ENCODE measurements at places on chromosomes 5 and 9.

DNA sequence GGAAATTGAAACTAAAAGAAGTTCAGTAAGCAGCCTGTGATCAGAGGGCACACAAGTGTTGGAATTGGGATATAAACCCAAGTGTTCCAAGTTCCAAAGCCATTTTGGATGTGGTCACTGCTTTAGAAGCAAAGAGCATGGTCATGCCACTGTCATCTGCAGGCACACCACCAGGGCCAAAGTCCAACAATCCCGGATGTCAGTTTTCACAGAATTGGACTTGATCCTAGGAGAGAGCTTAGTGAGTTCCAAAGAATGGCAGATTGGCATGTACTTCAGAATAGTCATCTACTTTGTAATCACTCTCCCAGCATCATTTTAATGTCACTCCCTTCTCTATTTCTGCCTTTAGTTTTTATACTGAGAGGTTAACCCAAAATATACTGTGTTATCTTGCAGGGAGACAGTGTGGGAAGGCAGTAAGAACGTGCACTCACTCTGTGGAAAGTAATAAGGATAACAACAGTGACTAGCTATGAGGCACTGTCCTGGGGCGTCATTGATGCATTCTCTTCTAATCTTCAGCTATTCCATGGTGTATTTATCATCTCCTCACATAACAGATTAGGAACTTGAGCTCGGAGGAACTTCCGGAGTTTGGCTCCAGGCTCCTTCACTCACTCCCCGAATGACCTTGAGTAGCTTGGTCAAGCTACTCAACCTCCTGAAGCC lies 388.0 kb downstream of the ACTL7B start:
- DNase-seq = no peak

DNA sequence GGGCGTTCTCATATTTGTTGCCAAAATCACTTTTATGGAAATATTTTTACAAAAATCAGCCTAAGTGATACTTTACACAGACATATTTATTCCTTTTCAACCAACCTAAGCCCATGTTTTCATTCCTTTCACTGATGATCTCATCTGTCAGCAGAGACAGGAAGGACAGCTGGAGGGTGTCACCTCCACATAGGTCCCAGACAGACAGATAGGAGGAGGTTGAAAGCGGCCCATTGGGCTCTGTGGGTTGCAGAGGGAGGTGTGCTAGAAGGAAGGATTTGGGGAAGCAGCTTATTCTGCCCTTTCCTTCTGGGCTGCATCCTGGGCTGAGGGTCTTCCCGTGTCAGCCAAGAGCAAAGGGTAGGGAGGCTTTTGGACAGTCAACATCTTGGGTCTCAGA lies 26.0 kb upstream of the SEMA4D start:
- DNase-seq = no peak

- DNase-seq = no peak
These were observed 51.0 kb downstream of the ST8SIA4 start for GRCh38 chr5:100852051-100852450.

DNA sequence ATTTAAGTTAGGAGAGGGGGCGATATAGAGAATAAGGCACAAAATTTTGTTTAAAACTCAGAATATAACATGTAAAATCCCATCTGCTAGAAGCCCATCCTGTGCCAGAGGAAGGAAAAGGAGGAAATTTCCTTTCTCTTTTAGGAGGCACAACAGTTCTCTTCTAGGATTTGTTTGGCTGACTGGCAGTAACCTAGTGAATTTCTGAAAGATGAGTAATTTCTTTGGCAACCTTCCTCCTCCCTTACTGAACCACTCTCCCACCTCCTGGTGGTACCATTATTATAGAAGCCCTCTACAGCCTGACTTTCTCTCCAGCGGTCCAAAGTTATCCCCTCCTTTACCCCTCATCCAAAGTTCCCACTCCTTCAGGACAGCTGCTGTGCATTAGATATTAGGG lies 18.3 kb downstream of the MOCS2 start:
- no peak for DNase-seq

DNA sequence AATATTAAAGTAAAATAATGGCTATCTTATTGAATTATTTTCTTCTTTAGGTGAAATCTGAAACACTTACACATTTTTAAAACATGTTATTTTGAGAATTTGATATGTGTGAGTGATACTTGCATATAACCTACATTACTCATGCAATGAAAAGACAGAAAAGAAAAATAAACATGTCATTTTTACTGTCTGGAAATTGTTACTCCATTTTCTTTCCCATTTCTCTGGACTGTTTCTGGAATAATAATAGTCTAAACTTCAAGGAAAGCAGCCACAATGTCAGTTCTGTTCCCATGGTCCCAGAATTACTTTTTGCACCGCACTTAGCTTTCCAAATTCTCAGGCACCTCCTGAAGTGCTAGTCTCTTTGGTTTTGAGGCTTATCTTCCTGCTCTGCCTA lies 145.5 kb downstream of the PRR16 start:
- DNase-seq = no peak

DNA sequence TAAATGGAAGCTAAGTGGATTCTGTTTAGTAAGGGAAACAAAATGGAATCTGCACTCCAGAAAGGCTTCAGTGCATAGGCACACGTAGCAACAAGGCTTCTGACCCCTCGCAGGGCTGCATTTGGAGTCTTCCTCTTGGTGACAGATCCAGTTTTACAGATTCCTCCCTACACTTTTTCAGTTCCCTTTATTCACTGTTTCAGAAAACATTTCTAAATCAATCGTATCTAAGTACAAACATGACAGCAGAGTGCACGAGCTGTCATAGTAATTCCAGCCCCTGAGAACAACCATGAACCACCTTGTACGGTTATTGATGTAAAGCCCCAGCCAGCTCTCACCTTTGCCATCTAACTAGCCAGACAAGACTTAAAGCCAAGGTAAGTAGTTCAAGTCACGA lies 491.6 kb downstream of the SEMA5A start:
- no peak for DNase-seq

- DNase-seq = no peak
These were observed 47.0 kb downstream of the SARDH start for GRCh38 chr9:133691191-133691590.

GRCh38 chr9:21523021-21524014 lies 41.2 kb upstream of the IFNE start:
- DNase-seq = no peak

DNA sequence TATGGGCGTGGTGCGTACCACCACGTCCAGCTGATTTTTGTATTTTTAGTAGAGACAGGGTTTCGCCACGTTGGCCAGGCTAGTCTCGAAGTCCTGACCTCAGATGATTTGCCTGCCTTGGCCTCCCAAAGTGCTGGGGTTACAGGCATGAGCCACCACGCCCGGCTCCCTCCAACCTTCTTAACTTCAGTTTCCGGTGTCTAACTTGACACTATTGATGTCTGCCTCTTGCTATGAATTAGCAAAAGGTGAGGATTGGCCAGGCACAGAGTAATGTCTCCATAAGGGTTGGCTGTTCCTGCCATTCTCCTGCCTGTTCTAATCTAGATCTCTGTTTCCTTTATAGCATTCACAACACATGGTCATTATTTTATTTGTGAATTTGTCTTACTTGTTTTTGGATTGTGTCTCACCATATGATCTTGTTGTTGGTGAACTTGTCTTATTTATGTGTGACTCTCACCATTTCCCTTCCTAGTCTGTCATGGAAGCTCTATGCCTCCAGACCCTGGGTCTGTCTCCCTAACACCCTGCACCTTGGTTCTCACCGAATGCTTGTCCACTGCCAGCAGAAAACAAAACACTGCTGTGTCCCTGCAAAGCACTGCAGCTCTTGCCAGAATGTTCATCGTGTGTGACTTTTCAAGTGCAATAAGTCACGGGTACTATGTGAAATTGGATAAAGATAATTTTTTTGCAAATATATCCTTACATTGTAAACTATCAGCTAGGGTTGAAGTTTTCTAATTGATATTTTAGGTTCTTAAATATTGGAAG lies 26.0 kb downstream of the BASP1 start:
- no peak for DNase-seq

- DNase-seq = no peak
These were observed 47.0 kb upstream of the HOMER1 start for GRCh38 chr5:79560771-79561524.

DNA sequence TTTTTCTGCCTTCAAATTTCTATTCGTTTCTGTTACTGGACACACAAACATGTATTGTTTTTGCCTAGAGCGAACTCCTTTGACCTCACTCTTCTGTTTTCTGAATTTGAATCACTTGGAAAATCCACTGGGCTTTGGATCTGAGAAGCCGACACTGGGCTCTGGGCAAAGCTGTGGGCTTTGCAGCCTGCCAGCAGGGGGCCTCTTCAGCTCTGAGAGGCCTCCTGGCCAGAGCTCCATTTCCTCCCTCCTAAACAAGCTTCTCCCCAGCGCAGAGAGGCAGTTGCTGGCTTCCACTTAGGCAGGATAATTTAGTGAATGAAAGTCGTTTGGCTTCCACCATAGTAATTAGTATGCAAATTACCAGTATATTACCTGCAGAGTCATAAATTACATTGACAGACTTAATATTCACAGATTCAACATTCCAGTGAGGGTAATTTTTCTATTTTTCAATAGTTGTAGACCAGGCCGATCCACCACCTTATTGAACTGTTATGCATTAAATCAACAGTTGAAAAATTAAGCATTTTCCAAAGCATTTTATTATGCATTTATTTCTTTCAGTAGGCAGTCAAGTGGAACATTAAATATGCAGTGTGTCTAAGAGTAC lies 104.0 kb upstream of the ZNF366 start:
- DNase-seq = no peak
